Osteoblast (primary cell): ENCODE measurements at places on chromosomes 3 and 15. TPM values are rescaled to one million over a fixed set of nuclear protein-coding genes. Genes with fewer than 3 reads are reported as not detected.

Gene SHC4
- 0.72 and 1.5 TPM in 2 replicates for total RNA-seq

DNA sequence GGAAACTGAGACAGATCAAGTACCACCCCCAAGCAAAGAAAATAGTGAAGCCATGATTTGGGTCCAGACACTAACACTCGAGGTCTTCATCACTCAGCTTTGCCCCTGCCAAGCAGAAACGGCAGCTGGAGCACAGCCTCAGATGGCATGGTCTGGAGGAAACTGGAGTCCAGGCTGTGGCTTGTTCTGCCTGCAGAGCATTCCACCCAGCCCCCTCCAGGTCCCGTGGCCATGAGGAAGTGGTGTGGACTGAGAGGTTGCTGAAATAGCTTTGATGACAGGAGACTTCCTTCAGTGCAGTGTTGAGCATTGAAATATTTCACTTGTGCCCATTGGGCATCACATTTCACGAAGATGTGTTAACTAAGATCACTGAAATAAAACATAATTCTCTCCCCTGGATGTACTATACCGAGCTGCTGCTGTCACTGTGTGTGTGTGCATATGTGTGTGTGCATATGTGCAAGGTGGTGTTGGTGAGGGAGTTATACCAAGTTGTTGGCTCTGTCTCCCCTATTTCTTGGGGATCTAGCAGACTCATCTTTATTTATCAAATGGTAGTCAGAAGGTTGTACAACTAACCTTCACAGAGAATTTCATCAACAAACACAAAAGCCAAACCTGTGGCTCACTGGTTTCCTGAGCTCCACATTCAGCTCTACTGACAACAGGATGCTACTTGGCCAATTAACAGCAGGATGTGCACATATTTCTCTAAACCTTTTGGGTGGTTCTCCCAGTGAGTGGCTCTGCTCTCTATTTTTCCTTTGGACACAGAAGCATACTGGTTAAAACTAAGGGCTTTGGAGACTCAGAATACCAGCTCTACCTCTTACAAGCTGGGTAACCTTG is 660.1 kb upstream of the CFAP20DC start:
- DNase-seq: no peak

Gene EPHB3
- total RNA-seq: 3.6 and 4.1 TPM in 2 replicates

Gene SPTSSB
- total RNA-seq: not detected in 2 replicates

DNA sequence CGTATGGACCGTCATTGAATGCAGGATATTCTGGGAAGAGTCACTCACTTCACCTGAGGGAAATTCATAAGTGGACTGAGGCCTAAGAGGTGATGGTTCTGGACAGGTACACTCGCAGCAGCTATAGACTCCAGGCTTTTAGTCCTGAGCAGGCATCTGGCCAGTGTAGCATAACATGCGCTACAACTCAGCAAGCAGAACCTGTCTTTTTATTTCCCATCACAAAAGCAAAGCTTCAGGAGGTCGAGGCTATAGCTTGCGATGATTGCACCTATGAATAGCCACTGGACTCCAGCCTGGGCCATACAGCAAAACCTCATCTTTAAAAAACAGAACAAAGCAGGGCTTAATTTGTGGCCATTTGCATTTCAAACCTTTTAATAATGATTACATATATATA is 185.8 kb downstream of the KCNH8 start:
- peak; percentile 9 for DNase-seq

Gene SELENOK
- 11.8 and 13.4 TPM in 2 replicates for total RNA-seq

DNA sequence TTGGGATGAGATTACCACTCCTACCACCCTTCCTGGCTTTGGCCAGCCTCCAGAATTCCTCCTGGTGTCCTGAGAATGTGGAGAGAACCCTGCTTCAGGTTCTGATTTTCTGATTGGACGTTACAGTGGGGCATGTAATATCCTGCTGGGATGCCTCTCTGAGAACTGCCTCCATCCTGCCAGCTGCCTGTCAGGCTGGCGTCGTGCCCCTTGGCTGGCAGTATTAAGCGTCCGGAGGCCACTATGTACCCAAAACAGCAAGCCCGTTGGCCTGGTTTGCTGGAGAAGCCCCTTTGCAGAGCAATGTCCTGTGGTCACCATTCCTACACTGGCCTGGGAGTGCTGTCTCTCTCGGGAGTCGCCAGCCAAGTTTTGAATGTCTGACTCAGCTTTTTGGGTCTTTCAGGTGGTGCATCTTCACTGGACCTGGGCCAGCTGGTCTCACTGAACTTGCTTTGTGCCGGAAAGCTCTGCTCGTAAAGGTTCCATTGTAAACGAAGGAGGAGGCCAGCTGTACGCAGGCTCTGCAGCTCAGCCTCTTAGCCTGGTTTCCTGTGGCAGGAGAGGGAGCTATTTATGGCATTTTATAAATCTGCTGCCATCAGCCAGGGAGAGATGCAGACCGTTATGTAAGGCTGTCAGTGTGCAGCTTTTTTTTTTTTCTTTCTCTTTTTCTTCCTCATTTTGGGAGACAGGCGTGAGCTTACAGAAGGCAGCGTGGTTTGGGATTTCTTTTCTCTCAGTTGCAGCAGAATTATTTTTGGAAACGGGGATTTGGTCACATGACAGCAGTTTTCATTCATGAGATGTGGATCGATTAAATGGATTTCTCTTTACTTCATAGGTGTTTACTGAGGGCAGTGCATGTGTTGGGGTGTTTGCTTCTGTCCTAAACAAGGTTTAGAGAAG is 19.0 kb upstream of the TRAK1 start:
- no peak for DNase-seq

GRCh38 chr3:108518895-108519294 is 8.5 kb upstream of the MYH15 start:
- peak; percentile 1 for DNase-seq

Gene TNFAIP8L3
- 8.3 and 11.2 TPM in 2 replicates for total RNA-seq

- DNase-seq: peak; percentile 87
Observed at GRCh38 chr15:69853544-69853951, 244.2 kb downstream of the TLE3 start.

GRCh38 chr3:8579096-8579495 is 65.5 kb downstream of the SSUH2 start:
- DNase-seq: no peak

GRCh38 chr3:87073496-87074145 is 82.7 kb upstream of the VGLL3 start:
- DNase-seq: no peak

DNA sequence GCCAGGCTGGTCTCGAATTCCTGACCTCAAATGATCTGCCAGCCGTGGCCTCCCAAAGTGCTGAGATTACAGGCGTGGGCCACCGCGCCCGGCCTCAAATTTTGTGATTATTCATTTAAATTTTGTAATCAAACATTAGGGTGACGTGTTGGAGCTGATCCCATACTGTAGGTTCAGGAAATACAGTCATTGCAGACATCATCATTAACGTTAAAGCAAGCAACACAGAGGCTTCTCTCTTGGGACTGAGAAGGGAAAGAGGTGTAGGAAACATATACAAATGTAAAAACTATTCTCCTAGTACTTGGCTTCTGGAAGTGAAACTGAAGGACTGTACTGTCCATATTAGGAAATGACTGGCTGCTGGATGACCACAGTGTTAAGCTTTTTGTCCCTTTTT is 11.1 kb upstream of the ARID3B start:
- DNase-seq: no peak

Gene CRBN
- 62.5 and 76.0 TPM in 2 replicates for total RNA-seq

DNA sequence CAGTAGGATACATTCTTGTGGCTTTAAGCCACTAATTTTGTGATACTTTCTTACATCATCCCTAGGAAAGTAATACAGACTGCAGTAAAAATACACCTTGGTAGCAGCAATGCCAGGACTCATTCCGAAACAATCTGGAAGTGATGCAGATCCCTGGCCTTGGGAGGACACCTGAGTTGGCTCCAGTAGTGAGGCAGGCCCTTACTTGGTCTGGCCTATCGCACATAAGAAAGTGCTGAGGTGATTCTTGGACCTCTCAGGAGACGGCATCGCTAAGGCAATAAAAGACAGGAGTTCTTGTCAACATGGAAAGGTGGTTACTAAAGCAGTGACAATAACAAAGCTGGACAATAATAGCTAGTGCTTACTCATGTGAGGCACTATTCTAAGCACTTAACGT is 126.5 kb downstream of the SUCNR1 start:
- DNase-seq: no peak

- DNase-seq: no peak
Observed at GRCh38 chr3:17121336-17121735, 236.6 kb downstream of the PLCL2 start.

DNA sequence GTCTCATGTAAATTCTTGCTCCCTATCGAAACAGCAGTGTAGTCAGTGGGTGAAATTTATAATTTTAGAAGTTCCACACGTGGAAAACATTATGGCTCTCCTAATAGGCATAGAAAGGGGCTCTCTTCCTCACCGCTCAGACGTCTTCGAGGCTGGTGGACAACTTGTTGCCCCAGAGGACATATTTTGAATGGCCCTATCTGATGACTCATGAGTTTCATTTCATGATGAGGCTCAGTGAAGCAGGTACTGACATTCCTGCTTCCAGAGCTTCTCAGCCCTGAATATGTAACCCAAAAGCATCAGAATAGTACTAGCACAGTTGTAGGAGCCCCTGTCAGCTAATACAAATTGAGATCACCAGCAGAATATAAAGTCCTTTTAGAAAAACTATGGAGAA is 117.9 kb downstream of the HERC1 start:
- no peak for DNase-seq

Gene STXBP5L
- not detected in 2 replicates for total RNA-seq

Gene FILIP1L
- 5.8 and 5.9 TPM in 2 replicates for total RNA-seq

GRCh38 chr3:18217507-18218174 is 207.5 kb downstream of the SATB1 start:
- DNase-seq: no peak

Gene MEGF11
- not detected in 2 replicates for total RNA-seq

Gene GOLGA6B
- not detected in 2 replicates for total RNA-seq

Gene SLC24A5
- not detected in 2 replicates for total RNA-seq

- no peak for DNase-seq
Observed at GRCh38 chr3:189457201-189457607, 174.0 kb upstream of the TP63 start.

- DNase-seq: no peak
Observed at GRCh38 chr3:69647511-69648110, 91.7 kb upstream of the MITF start.

GRCh38 chr15:71508081-71508682 is 302.2 kb upstream of the NR2E3 start:
- no peak for DNase-seq

DNA sequence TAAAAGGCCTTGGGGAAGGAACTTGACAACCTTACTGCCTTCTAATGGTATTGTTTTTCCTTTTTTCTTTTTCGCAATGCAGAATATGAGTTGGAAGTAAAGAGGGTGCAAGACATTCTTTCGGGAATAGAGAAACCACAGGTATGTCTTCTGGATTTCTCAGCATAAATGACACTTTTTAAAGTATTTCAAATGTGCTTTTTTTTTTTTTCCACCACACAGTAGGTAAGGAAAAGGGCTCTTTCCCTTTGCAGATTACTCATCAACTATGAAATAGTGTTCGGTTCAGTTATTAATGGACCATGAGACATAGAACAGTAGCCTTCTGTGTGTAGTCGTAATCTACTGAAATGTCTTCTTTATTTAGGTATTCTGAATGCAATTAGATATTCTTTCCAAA is 162.4 kb downstream of the GHSR start:
- no peak for DNase-seq

GRCh38 chr15:79053894-79054293 is 36.7 kb downstream of the RASGRF1 start:
- DNase-seq: no peak

Gene CACNA2D3
- total RNA-seq: under 0.01 and 0.36 TPM in 2 replicates

DNA sequence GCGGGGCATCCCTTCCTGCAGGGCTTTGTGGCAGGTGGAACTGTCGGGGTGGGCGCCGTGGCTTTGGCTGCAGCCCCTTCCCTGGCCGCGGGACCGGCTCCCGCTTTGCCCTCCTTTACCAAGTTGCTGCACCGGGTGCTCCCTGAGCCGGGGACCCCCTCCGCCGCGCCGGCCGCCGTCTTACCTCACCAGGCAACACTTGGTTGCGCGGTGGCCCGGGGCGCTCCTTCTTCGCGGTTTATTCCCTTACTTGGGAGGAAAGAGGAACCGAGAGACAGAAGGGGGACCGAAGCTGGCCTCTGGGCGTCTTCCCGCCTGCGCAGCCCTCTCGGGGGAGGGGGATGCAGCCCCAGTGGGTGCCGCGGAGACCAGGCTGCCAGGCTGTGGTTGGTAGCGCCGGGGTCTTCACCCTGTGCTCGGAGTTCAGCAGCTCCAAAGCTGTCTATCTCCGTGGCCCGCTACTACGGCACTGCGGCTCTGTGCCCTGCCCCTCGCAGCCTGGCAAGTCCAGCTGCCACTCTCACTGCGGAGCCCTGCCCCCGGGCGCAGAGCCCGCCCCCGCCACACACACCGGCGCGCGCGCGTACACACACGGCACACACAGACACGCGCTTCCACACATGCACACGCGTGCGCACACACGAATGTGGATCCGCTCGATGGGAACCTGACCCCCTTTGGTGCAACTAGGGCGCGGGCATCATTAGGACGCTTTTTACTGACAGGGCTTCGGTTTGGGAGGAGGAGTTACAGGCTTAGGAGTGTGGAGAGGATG is at the start of gene DGKG:
Gene DGKG (minus strand): TSS at position 473 of the 775 bp plus-strand sequence. CDS start 41,775 bp downstream, outside the sequence.
- peak; percentile 85 for DNase-seq

GRCh38 chr3:63673111-63673510 is 20.6 kb downstream of the SNTN start:
- DNase-seq: no peak

Gene MCTP2
- total RNA-seq: 16.3 and 18.6 TPM in 2 replicates

Gene PEX5L
- 0.59 and 1.4 TPM in 2 replicates for total RNA-seq

DNA sequence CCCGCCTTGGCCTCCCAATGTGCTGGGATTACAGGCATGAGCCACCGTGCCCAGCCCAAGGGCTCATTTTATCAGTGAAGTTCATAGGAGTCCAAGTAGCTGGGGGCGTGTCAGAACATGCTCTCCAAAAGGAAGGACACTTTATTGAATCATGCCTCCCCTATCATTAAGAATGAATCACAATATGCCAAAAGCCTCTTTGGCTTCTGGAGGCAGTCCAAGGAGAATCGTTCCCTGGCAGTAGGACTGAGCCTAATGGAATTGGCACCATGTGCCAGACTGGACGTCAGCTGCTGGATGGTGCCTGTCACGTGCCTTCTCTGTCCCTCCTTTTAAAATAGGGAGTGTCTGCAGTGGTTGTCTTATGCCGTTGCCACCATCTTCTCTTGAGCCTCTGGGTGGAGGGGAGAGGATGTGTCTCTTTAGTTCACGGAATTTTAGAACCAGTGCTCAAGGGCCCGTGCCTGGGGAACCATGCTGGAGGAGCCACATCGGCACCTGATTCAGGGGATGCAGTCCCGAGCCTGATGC is 234.7 kb upstream of the LYSMD4 start:
- no peak for DNase-seq
